A549 treated with AZD2906 at 1 μM for 4 hours (cell line): ENCODE measurements at places on chromosomes 1 and 21. TPM values are rescaled to one million over a fixed set of nuclear protein-coding genes. Genes with fewer than 3 reads are reported as not detected.

Gene ACKR1
- total RNA-seq, result 0.10 to 0.12 TPM in 2 of 5 replicates, not detected in the others

Gene HSPA6
- total RNA-seq, result 1.0 to 7.1 TPM (median 1.9 TPM) in 5 replicates

Gene TMEM201
- 10.4 to 13.9 TPM (median 13.0 TPM) in 5 replicates for total RNA-seq

Gene ZYG11A
- total RNA-seq, result 2.3 to 2.7 TPM (median 2.6 TPM) in 5 replicates

Gene OR10J5
- total RNA-seq, result not detected in 5 replicates

Gene TMCC2
- 1.4 to 1.8 TPM (median 1.6 TPM) in 5 replicates for total RNA-seq

Gene BARHL2
- total RNA-seq, result not detected in 5 replicates

Gene MIXL1
- 0.05 to 0.09 TPM (median 0.07 TPM) in 4 of 5 replicates, not detected in the other for total RNA-seq

Gene RGS5
- total RNA-seq, result 0.65 to 2.2 TPM (median 0.87 TPM) in 5 replicates

Gene CC2D1B
- 18.2 to 22.9 TPM (median 20.6 TPM) in 5 replicates for total RNA-seq

Gene PPIAL4G
- total RNA-seq, result not detected in 5 replicates

Gene CSMD2
- total RNA-seq, result 0.02 TPM in 2 of 5 replicates, not detected in the others

Gene TNFSF18
- total RNA-seq, result not detected in 5 replicates

Gene HES3
- total RNA-seq, result not detected in 5 replicates

Gene ST6GALNAC3
- 0.39 to 0.92 TPM (median 0.61 TPM) in 5 replicates for total RNA-seq

Gene CDC42BPA
- 8.4 to 11.7 TPM (median 9.7 TPM) in 5 replicates for total RNA-seq

Gene C2CD2
- 5.8 to 7.4 TPM (median 6.4 TPM) in 5 replicates for total RNA-seq

Gene SYT14
- total RNA-seq, result 0.03 to 0.09 TPM (median 0.07 TPM) in 5 replicates

Gene S100A8
- total RNA-seq, result not detected in 5 replicates

Gene GJA4
- total RNA-seq, result not detected in 5 replicates

Gene KPRP
- not detected in 5 replicates for total RNA-seq

Gene SYT2
- total RNA-seq, result 0.72 to 1.1 TPM (median 0.83 TPM) in 5 replicates

Gene RHBDL2
- 1.4 to 2.6 TPM (median 1.9 TPM) in 5 replicates for total RNA-seq

Gene TCHHL1
- total RNA-seq, result not detected in 5 replicates

Gene UBXN10
- total RNA-seq, result 0.01 TPM in 1 of 5 replicates, not detected in the others

Gene RHBG
- total RNA-seq, result not detected in 5 replicates

Gene S100A9
- 0.45 to 0.90 TPM (median 0.59 TPM) in 5 replicates for total RNA-seq

Gene ZNF436
- total RNA-seq, result 4.8 to 5.9 TPM (median 5.0 TPM) in 5 replicates

Gene AMY1A
- total RNA-seq, result not detected in 5 replicates

Gene ANGPTL3
- not detected in 5 replicates for total RNA-seq

Gene RUNX3
- 4.7 to 6.0 TPM (median 5.6 TPM) in 5 replicates for total RNA-seq

Gene GCSAML
- total RNA-seq, result not detected in 5 replicates

Gene CYP4X1
- 0.03 to 0.26 TPM (median 0.05 TPM) in 3 of 5 replicates, not detected in the others for total RNA-seq

Gene C1orf115
- 4.4 to 6.3 TPM (median 5.9 TPM) in 5 replicates for total RNA-seq

Gene LMOD1
- total RNA-seq, result not detected in 5 replicates

Gene SPRR1A
- not detected in 5 replicates for total RNA-seq

Gene UBXN11
- total RNA-seq, result 11.1 to 16.2 TPM (median 14.7 TPM) in 5 replicates

Gene UBQLN4
- total RNA-seq, result 33.7 to 42.4 TPM (median 36.4 TPM) in 5 replicates

Gene FHAD1
- total RNA-seq, result 0.39 to 0.77 TPM (median 0.62 TPM) in 5 replicates

Gene OR2L8
- not detected in 5 replicates for total RNA-seq

Gene SLAMF7
- 1.0 to 2.2 TPM (median 1.6 TPM) in 5 replicates for total RNA-seq

Gene FTCD
- 0.23 to 0.24 TPM (median 0.23 TPM) in 3 of 5 replicates, not detected in the others for total RNA-seq

Gene HRNR
- total RNA-seq, result 0.01 TPM in 2 of 5 replicates, not detected in the others

Gene ARTN
- 0.14 to 0.39 TPM (median 0.28 TPM) in 5 replicates for total RNA-seq

Gene FMO1
- total RNA-seq, result not detected in 5 replicates

Gene FCRLB
- total RNA-seq, result 1.0 to 1.8 TPM (median 1.7 TPM) in 5 replicates

Gene GABRD
- 0.19 to 0.66 TPM (median 0.44 TPM) in 5 replicates for total RNA-seq

Gene LHX8
- total RNA-seq, result 0.62 to 1.0 TPM (median 0.93 TPM) in 5 replicates

Gene OR2T1
- total RNA-seq, result not detected in 5 replicates

Gene PLEKHN1
- total RNA-seq, result 3.3 to 5.7 TPM (median 4.9 TPM) in 5 replicates

Gene RNF223
- total RNA-seq, result 0.21 to 0.30 TPM (median 0.23 TPM) in 5 replicates

Gene CRYAA
- total RNA-seq, result 0.13 to 0.16 TPM in 2 of 5 replicates, not detected in the others

Gene PRDM15
- total RNA-seq, result 2.3 to 3.2 TPM (median 3.0 TPM) in 5 replicates

Gene CELF3
- not detected in 5 replicates for total RNA-seq

Gene MTARC1
- 8.1 to 8.9 TPM (median 8.5 TPM) in 5 replicates for total RNA-seq

Gene TUFT1
- 7.3 to 8.3 TPM (median 7.9 TPM) in 5 replicates for total RNA-seq

Gene NOS1AP
- total RNA-seq, result 0.23 to 0.53 TPM (median 0.34 TPM) in 5 replicates
